ENCODE measurements at places on chromosomes 2 and 18. TPM values are rescaled to one million over a fixed set of nuclear protein-coding genes. Genes with fewer than 3 reads are reported as not detected.

DNA sequence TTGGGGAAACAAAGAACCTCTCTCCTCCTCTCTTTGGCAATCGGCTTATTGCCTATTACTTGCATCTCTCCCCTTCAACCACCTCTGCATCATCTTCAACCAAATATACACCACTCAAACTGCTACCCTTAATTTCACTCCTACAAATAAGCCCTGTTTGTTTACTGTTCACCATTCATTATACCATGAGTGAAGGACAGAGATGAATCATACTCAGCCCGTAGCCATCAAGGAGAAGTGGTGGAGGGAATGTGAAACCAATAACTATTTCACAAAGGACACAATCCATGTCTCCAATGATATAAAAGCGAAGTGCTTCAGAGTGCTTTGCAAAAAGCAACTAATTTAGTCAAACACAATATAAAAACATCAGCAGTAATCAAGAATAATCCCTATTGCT lies 76.8 kb downstream of the CACNB4 start:
- H3K27me3 ChIP-seq, result no peaks in the 10 kb centered on the region
- no peak overlapping the region for H3K4me3 ChIP-seq
- H3K27ac ChIP-seq, result no peak overlapping the region
- H3K36me3 ChIP-seq, result no peaks in the 10 kb centered on the region
- H3K4me1 ChIP-seq, result no peaks in the 10 kb centered on the region

- H3K27ac ChIP-seq, result no peak overlapping the region
- no peak overlapping the region for H3K4me3 ChIP-seq
- H3K4me1 ChIP-seq, result no peaks in the 10 kb centered on the region
- no peaks in the 10 kb centered on the region for H3K36me3 ChIP-seq
- no peak for DNase-seq
Observed at GRCh38 chr2:239668651-239669050, 267.8 kb upstream of the HDAC4 start.

DNA sequence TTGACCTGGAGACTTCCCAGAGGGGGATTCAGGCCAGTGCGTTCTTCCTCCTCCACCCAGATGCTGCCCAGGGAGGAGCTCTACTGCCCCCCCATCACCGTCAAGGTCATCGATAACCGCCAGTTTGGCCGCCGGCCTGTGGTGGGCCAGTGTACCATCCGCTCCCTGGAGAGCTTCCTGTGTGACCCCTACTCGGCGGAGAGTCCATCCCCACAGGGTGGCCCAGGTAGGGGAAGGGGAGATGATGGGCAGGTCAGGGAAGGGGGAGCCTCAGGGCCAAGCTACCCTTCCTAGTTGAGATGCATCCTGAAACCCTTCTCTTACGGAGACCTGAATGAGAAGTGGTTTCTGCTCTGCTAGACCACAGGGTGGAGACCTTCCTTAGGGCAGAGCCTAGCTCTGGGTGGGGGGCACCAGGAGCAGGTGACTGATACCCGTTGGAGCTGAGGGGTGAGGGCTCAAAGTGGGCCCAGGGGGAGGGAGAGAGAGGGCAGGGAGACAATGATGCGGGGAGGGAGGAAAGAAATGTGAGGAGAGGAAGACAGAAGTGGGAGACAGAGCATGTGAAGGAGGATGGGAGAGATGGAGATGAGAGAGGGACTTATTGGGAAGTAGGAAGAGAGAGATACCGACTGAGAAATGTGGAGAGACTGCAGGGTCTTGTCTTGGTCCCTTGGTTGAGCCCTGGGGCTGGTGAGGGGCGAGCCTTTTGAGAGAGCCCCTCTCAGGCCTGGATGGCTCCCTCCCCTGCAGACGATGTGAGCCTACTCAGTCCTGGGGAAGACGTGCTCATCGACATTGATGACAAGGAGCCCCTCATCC lies 159.4 kb downstream of the DYSF start:
- peak; percentile 19 for DNase-seq
- H3K27me3 ChIP-seq, result no peaks in the 10 kb centered on the region
- H3K4me1 ChIP-seq, result peaks cover 12% of the 10 kb centered on the region
- H3K4me3 ChIP-seq, result no peak overlapping the region

GRCh38 chr18:77106331-77106730 lies 26.3 kb downstream of the MBP start:
- H3K27me3 ChIP-seq, result no peaks in the 10 kb centered on the region
- peak overlapping the region; percentile 79 for H3K27ac ChIP-seq
- no peaks in the 10 kb centered on the region for H3K36me3 ChIP-seq
- peaks cover 35% of the 10 kb centered on the region for H3K4me1 ChIP-seq
- peak; percentile 71 for DNase-seq
- no peak overlapping the region for H3K4me3 ChIP-seq

DNA sequence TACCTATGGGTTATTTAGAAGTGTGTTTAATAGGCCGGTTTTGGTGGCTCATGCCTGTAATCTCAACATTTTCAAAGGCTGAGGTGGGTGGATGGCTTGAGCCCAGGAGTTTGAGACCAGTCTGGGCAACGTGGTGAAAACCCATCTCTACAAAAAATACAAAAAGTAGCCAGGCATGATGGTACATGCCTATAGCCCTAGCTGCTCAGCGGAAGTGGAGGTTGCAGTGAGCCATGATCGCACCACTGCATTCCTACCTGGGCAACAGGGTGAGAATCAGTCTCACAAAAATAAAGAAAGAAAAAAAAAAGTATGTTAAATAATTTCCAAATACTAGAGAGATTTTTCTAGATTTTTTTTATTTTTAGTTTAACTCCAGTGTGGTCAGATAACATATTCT lies 316.0 kb downstream of the KIAA1328 start:
- no peaks in the 10 kb centered on the region for H3K36me3 ChIP-seq
- H3K4me3 ChIP-seq, result no peak overlapping the region
- no peaks in the 10 kb centered on the region for H3K4me1 ChIP-seq
- no peak overlapping the region for H3K27ac ChIP-seq
- H3K27me3 ChIP-seq, result no peaks in the 10 kb centered on the region

- H3K27ac ChIP-seq, result no peak overlapping the region
- H3K4me3 ChIP-seq, result no peak overlapping the region
- H3K27me3 ChIP-seq, result no peaks in the 10 kb centered on the region
- H3K36me3 ChIP-seq, result no peaks in the 10 kb centered on the region
- DNase-seq, result no peak
Observed at GRCh38 chr2:64541547-64541946, 17.4 kb downstream of the AFTPH start.

- peak; percentile 19 for DNase-seq
- H3K36me3 ChIP-seq, result no peaks in the 10 kb centered on the region
- H3K4me3 ChIP-seq, result no peak overlapping the region
Observed at GRCh38 chr2:61649021-61649420, 110.9 kb upstream of the XPO1 start.

The ANKRD62 gene
- not detected for total RNA-seq

The GRB14 gene
- 9.4 TPM for total RNA-seq

The CYP26B1 gene
- total RNA-seq, result 3.1 TPM

The ODC1 gene
- total RNA-seq, result 55.0 TPM

The MMADHC gene
- 80.1 TPM for total RNA-seq
